KBM-7 (cell line): ENCODE measurements at places on chromosomes 6 and 20.

DNA sequence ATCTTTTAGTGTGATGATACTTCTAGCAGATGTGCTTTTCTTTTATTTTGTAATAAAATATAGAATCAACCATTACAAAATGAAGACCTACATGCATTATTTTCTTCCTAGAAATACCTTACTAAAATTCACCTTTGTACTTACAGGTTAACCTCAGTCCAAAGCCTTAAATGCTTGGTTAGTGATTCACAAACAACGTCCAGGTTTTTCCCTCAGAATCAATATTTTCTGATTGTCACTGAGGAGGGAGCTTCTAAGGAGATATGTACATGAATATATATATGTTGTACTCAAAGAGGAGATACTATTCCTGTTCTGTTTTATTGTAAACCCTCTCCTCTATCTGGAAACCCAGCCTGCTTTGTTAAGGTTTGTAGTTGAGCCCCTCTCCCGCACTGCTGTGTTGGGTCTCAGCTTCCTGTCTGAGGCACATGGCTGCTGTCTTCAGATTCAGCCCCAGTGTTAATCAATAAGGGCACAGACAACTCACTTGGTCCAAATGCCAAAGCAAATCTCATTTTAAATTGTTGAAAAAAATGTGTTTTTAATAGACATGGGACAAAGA, 33.9 kb upstream of the HS3ST5 start:
- DNase-seq: no peak

- no peak for DNase-seq
These were observed 28.6 kb downstream of the CST8 start for GRCh38 chr20:23519556-23519955.

- DNase-seq: no peak
These were observed 157.0 kb upstream of the ENPP5 start for GRCh38 chr6:46327779-46328178.

GRCh38 chr6:33960345-33961313, 156.8 kb upstream of the MLN start:
- no peak for DNase-seq

DNA sequence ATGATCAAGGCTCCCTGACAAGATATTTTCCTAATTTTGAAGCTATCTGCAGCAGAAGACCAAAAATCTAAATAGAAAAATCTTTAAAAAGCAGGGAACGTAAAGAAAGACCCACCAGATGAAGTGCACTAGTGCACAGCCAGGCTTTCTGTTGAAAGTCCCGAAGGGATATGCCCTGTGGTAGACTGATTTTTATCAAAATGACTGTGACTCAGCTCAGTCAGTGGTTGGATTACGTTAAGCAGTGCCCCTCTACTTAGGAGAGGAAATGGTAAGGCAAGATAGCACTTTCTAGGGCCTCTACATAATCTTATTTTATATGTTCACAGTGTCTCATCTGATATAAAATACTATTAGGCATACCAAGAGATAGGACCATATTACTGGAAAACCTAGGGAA, 123.4 kb upstream of the RAB32 start:
- DNase-seq: no peak

GRCh38 chr20:10824750-10825500, 151.1 kb upstream of the JAG1 start:
- DNase-seq: no peak

DNA sequence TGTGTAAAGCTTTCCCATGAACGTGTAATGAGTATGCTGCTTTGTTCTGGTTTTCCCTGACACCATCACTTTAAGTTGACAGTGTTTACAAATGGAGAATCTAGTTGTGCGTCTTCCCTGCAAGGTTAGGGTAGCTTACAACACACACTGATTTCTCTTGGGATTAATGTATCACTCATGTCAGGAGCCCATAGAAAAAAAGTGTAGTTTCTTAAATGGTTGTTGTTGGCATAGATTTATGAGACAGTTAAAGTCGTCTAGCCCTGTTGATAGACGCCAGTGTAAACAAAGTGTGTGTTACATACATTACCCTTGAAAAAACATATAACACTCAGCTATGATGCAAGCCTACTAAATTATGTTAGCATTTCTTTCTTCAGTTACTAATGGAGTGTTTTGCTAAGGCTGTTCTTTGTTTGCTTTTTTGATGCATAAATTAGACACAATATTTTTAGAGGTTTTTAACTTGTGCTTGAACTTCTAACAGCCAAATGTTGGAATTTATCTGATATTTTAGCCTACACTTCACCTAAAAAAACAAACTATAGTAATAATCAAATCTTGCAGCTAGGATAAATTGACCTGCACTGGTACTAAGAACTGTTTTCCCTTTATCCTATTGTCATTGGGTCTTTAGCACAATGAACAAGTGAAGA, 88.6 kb downstream of the RNF217 start:
- no peak for DNase-seq

- no peak for DNase-seq
These were observed 253.1 kb downstream of the ADGB start for GRCh38 chr6:146851837-146852236.

- DNase-seq: no peak
These were observed 123.2 kb upstream of the KCNK16 start for GRCh38 chr6:39445667-39446066.

DNA sequence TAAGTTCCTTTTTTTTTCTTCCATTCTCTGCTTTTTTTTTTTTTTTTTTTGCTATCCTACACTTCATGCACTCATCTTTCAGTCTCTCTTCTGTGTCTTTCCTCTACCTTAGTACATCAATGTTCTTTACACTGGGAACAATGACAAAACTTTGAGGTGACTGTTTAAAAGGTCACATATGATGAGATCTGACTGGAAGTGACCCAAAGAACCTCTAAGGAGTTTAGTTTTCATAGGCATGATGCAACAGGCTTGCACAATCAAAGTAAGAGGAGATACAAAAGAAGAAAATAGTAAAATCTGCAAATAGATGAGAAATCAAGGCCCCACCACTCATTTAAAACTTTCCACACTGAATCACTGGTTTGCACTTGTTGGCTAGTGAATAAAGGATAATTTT, 840.8 kb downstream of the TBC1D32 start:
- DNase-seq: no peak

GRCh38 chr6:106790935-106791334, 161.6 kb downstream of the QRSL1 start:
- DNase-seq: no peak

DNA sequence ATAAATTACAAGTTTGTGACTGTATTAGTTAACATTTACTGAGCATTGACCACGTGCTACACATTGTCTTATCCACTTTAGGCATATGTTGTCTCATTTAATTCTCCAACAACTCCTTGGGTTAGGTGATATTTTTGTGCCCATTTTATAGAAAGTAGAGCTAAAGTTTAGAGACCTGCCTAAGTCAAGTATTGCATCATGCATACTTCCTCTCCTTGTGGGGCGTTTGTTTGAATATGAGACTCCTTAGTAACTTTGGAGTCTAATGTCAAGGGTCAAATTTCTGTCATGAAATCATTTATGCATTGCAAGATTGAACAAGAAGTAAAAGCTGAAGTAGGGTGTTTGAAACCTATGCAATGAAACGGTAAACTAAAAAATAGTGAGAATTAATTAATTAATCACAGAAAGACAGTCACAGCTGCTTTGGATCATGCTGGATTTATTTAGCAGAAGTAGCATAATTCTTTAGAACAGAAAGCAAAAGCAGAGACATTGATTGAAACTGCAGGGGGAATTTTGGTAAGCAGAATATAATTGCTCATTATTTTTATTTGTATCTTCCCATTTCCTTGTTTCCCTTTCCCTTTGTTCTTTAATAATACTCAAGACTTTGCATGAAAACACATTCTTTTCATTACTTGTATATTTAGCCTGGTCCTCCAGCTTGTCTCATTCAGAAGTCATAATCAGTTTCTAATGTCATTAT, 1374.4 kb upstream of the GJE1 start:
- DNase-seq: no peak

DNA sequence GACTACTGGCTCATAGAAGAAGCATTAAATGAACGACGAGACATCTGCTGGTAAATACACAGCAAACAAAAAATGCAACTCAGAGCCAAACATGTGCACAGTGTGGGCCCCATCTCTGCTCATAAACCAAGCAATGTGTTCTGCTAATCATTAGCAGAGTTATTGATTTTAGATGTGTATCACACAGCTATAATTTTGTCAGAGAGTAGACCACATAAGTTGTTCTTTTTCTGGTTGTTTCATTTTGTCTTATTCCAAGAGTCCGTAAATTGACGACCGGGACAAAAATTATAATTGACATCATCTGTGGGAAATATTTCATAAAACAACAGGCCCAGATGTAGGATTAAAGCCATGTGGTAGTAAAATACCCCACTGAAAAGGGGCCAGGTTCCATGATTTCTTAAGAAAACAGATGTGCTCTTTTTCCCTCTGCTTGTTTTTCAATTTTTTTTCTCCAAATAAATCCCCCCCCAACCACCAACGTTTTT, 423.6 kb downstream of the HAO1 start:
- no peak for DNase-seq

GRCh38 chr20:23232679-23233308, 117.8 kb upstream of the NXT1 start:
- no peak for DNase-seq

- peak; percentile 55 for DNase-seq
These were observed 7.8 kb downstream of the KCNG1 start for GRCh38 chr20:51014797-51015722.

GRCh38 chr6:156886409-156886808, 109.2 kb downstream of the ARID1B start:
- no peak for DNase-seq

DNA sequence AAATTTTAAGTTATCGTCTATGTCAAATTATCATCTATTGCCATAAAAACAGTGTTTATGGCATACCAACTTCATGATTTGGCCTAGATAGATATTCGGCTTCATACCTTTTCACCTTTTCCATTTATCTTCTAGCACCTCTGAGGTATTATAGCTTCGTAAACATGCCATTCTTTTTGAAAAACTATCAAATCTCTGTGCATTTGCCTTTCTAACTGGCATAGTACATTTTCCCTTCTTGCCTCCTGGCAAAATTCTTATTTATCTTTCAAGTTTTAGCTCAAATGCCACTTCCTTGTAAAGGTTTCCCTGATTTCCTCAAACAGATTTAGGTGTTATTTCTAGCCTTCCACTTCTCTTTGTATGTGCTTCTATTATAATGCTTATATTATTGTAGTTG, 7.0 kb upstream of the REV3L start:
- DNase-seq: no peak

DNA sequence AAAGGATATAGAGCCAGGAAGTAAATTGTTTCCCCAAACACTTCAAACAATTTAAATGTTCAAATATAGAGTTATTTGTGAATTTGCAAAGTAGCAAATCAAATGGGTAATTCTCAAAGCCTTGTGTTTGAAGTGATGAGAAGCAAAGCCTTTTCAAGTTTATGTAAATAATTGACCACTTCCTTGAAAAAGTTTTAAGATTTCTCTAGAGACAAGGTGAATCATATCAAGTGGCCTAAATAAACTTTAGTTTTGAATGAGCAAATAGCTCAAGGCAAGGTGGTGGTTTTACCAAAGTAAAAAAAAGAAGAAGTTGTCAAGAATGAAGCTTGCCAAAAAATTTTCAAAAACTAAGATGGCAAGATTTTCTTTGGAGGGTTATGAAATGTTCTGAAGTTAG, 42.6 kb upstream of the IFNGR1 start:
- peak; percentile 35 for DNase-seq

- peak; percentile 35 for DNase-seq
These were observed 54.1 kb downstream of the UBE2V1 start for GRCh38 chr20:50058662-50059402.

DNA sequence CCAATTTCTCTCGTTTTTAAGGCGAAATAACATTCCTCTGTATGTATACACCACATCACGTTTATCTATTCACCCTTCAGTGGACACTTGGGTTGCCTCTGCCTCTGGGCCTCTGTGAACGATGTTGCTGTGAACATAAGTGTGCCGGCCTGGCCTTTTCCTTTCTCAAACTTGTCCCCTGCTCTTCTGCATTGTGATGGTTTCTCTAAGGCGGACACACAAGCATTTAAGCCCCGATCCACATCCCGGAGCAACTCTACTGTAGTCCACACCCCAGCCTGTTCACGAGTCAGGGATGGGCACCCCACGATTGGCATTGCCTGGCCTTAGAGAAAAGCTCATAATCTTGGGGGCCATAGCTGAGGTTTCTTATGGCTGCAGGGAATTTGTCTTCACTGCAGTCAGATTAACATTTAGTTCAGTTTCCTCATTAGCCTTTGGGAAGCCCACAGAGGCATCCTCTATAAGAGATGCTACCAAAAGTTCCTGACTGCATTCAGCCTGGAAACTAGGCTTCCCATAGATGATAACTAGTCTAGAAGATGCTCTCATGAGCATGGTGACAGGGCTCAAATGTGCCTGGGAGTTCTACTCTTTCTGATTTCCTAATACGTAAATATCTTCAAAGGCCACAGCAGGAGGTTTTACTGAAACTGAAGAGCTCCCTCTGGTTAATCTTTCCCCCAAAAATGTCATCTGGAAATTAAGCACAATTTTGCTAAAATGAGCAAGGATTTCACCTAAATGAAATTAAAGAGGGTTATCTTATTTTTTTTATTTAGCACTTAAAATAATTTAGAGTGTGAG, 762 bp downstream of the ZC3H12D start:
- no peak for DNase-seq

DNA sequence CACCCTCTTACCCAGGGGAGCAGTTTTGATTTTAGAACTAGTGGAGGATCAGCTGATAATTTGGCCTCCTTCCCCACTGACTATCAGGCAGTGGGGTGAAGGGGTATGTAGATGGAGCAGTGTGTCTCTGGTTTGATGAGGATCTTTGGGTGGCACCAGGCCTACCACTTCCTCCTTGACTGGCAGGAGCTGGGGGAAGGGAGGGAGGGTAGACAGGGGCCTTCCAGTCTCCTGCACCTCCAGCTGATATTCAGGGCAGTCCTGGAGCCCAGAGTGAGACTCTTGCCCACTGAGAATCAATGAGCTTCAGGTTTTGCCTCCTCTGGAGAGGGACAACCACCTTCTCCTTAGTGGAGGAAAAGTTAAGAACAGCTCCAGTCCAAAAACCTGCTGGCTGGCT, 3.2 kb downstream of the DEF6 start:
- DNase-seq: no peak

DNA sequence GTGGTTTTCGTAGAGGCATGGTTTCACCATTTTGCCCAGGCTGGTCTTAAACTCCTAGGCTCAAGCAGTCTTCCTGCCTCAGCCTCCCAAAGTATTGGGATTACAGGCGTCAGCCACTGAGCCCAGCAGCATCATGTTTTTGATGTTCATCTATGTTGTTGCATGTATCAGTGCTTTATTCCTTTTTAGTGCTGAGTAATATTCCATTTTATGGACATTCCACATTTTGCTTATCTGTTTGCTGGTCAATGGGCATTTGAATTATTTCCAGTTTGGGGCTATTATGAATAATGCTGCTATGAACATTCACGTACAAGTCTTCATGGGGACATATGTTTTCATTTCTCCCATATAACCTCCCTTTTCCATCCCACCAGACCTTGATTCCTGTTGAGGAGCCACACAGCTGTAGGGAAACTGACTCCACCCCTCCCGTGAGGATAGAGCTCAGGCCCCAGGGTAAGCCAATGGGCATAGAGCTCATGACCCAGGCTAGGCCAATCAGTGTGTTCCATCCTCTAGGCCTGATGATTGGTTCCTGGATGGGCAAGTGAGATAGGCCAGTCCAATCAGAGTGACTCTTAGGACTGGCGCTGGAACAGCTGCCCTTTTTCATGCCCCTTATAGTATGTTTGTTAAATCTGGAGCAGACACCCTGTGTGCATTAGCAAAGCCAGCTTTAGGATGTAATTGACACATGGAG, 49.5 kb downstream of the DLGAP4 start:
- no peak for DNase-seq
